Putamen (tissue), 1 donor: ENCODE measurements at places on chromosomes 6 and 20.

GRCh38 chr20:40278673-40279072, 410.4 kb downstream of the MAFB start:
- no peak for DNase-seq

DNA sequence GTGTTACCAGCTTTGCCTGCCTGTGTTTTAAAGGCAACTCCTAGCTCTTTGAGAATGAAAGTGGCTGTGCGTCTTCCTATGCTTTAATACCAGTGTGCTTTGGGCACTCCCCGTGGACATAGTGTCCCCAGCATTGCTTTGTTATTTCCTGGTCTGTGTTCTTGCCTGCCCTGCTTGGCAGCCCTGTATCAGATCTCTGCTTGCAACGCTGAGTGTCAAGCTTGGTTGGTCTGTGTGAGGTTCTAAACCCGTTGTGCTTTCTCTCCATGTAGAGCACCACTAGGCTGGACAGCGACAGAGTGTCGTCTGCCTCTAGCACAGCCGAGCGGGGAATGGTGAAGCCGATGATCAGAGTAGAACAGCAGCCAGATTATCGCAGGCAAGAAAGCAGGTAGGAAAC, 80.2 kb downstream of the AFDN start:
- DNase-seq: peak; percentile 73

DNA sequence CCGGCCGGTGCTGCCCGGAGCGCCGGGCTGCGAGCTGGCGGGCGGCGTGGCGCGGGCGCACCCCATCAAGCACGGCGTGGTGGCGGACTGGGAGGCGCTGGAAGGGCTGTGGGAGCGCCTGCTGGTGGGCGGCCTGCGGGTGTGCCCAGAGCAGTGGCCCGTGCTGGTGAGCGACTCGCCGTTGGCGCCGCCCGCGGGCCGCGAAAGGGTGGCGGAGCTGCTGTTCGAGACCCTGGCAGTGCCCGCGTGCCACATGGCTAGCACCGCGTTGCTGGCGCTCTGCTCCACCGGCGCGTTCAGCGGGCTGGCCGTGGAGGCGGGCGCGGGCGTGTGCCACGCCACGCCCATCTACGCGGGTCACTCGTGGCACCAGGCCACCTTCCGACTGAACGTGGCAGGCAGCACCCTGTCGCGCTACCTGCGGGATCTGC, 517 bp downstream of the ACTL10 start:
- no peak for DNase-seq

DNA sequence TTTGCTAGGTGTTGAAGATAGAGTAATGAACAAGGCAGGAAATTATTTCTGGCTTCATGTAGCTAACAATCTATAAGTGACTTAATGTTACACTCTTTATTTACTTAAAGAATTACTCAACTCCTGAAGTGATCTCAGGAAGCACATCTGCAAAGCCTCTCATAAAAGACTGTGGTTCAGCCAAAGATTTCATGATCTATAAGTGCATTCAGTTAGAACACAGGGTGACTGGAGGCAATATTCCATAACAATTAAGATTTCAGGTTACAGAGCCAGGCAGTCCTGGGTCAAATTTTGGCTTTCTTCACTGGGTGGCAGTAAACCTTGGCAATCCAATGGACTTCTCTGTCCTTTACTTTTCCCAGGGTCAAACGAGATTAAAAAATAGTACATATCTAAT, 204.0 kb downstream of the TPBG start:
- DNase-seq: no peak

GRCh38 chr6:53527249-53527765, 17.6 kb downstream of the GCLC start:
- DNase-seq: no peak

DNA sequence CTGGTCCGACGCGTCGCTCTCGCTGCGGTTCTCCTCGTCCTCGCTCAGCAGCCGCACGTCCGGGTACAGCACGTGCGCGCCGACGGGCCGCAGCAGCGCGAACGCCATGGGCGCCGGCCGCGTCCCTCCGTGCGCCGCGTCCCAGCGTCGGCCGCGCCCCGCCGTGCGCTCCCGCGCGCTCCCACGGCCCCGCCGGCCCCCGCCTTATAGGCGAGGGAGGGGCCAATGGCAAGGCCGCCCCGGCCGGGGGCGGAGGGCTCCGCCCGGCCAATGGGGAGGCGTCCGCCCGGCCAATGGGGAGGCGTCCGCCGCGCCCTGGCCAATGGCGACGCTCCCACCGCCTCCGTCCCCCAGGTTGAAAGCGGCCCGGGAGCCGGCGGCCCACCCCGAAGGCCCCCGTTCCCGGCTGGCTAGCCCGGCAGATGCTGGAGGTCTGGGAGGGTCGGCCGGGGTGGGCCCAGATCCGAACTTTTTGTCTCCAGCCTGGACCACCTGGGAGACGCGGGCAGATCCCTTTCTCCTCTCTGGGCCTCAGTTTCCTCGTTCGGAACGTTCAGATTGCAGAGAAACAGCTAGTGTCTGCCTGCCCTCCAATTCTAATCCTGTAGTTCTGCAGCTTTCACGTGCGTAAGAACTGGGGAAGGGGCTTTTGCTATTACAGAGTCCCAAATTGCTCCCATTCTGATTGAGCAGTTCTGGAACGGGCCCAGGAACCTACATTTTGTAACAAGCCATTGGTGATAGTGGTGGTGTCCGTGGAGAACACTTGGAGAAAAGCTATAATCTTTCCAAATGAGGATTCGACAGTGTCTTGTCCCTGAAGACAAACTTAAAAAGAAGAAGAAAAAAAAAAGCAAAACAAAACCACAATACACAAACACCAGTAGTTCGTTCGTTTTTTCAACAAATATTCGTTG, at the start of gene TCF15:
TSS of gene TCF15 (minus strand) at position 180 of the 917 bp plus-strand sequence. CDS start at position 108, 72 bp downstream.
- no peak for DNase-seq

DNA sequence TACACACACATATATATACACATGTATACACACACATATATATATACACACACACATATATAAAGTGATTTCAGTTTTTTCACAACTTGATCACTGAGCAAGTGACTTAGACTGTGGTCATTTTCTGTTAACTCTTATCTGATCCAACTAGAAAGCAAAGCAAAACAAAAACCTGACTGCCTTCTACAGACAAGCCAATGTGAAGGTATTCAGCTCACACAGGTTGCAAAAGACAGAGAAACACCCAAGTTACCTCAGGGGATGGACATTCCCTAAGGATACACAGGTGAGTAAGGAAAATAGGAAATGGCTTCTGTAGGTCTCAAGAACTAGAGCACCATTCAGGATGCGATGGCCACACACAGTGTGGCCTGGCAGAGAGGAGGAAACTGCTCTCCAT, 58.4 kb upstream of the IER3 start:
- DNase-seq: no peak

- DNase-seq: no peak
Observed at GRCh38 chr6:71766796-71767195, 119.6 kb upstream of the RIMS1 start.

DNA sequence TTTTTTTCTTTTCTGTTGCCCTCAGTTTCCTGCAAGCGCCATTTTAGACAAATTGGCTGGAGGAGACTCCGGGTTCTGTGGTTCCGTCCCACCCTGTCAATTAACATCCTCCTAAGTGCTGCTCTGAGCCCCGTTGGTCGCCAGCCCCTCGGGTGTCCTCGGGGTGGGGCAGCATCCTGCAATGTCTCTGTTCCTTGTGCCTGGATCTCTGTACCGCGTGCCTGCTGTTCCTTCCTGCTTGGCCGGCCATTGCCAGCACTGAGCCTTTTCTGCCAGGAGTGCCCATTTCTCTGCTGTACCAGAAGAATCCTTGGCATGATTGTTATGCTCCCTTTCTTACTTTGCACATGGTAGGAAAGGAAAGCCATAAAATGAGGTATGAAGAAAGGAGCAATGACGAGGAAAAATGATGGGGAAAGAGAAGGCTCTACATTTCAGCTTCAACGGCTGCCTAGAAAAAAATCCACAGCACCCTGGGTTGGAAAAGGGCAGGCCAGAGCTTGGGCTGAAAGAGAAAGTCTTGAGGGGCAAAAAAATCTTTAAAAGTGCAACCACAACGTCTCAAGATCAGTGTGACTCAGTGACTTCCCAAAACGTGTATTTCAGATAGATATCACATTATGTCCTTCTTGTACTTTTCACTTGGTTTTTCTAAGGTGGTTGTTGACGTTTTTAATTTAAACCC, 256.7 kb downstream of the CLIC5 start:
- DNase-seq: no peak

GRCh38 chr6:124961777-124962638, at the start of gene RNF217:
TSS of gene RNF217 (plus strand) at chr6:124962437. CDS start at chr6:124962545, 108 bp downstream.
- peak; percentile 80 for DNase-seq

DNA sequence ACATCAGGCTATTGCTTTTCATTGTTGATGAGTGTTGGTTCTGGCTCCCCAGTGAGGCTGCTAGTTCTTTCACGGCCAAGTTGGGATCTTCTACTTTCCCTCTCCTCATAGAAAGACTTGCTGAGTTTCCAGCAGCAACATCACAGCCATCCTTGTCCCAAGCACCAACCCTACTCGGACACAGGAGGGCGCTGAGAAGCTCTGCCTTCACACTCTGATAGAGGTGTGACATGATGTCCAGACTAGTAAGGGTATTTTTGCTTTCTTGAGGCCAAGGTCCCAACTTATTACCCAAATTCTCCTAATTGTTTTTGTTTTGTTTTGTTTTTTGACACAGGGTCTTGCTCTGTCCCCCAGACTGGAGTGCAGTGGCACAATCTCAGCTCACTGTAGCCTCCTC, 3.0 kb upstream of the GCM1 start:
- no peak for DNase-seq

GRCh38 chr6:20691185-20691584, 156.9 kb downstream of the CDKAL1 start:
- DNase-seq: no peak

GRCh38 chr6:47669684-47670513, 28.5 kb upstream of the ADGRF4 start:
- DNase-seq: no peak

GRCh38 chr20:41330343-41330720, 10.3 kb upstream of the LPIN3 start:
- no peak for DNase-seq

DNA sequence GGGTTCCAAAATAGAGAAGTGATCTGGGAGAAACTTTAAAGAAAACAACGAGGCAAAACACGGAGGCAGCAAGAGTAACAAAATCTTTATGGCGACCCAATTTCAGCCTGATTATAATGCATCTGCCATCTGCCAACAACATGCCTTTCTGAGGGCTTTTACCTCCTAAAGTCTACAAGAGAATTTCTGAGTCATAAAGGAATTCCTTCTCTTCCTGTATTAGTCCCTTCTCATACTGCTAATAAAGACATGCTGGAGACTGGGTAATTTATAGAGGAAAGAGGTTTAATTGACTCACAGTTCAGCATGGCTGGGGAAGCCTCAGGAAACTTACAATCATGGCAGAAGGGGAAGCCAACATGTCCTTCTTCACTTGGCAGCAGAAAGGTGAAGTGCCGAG, 226.6 kb downstream of the HACE1 start:
- no peak for DNase-seq

DNA sequence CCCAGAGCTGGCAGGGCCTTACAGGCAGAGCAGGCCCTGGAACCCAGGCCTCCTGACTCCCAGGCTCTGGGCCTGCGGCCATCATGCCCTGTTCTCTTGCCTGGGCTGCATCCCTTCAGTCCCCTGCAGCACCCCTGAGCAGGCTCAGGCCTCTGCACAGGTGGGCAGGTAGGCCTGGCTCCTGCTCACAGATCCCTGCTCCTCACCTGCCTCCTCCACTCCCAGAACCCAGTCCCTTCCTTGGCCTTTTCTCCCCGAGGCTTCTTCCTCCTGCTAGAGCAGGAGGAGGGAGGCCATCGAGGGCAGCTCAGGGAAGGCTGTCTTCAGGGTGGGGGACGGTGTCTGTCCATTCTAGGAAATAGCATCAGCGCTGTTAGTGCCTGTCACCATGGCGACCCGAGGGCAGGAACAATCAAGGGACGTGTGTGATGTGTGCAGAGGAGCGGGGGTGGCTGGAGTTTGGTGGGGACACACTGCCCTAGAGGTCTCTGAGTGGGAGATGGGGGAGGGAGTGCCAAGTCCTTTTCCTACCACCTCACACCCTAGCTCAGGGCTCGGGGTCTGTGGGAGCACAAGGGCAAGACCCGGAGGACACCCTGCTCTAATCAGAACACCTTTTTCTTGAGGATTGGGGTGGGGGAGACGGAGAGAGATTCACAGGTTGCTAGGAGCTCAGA, 26.6 kb downstream of the GLP1R start:
- no peak for DNase-seq

DNA sequence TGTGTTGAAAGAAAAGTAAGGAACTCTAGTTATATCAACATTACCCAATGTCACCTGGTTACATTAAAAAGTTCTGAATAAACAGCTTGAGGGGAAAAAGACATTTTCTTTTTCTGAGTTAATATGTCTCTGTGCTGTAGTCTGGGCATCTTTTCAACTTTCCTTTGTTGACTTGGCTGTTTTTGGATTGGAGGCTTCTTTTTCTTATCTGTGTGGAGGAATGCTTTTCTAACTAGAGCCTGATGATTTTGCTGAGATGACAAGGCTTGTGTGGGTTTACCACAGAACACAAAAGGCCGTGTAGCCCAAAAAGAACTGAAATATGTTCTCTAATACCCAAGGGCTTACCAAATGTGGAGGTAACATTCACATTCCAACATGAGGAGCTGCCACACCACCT, 161.8 kb downstream of the KCNQ5 start:
- no peak for DNase-seq

GRCh38 chr6:129795261-129795660, 65.9 kb downstream of the TMEM244 start:
- no peak for DNase-seq

DNA sequence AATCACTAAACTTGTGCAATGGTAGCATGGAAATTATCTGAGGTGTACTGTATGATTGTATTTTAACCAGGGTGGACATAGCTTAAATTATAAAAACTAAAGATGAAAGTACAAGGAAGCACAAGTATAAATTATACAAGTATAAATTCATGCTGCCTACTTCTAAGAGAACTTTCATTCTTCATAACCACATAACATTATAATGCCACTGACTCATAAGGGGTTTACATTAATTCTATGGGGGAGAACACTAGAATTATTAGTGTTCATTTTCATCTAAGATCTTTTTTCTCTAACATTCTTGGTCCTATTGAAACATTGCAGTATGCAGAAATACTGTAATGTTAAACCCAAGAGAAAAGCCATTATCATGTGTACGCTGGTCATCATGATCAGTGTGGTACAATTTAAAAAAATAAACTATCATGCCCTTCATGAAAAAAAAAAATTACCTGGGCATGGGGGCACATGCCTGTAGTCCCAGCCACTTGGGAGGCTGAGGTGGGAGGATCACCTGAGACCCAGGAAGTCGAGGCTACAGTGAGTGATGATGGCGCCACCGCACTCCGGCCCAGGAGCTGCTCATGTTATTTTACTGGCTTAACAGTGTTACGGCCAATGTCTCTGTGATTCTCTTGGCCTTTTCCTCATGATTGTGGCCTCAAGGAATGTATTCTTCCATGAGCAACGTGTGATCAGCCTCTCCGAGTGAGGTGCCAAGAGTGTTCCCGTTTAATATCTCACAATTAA, 25.9 kb upstream of the AHCY start:
- DNase-seq: no peak

GRCh38 chr6:157584036-157584435, 203.0 kb downstream of the ZDHHC14 start:
- no peak for DNase-seq
